ENCODE measurements at places on chromosomes 3 and 15. TPM values are rescaled to one million over a fixed set of nuclear protein-coding genes. Genes with fewer than 3 reads are reported as not detected.

PARP6 gene
- total RNA-seq, result 111 TPM

GNAT1 gene
- not detected for total RNA-seq

DNA sequence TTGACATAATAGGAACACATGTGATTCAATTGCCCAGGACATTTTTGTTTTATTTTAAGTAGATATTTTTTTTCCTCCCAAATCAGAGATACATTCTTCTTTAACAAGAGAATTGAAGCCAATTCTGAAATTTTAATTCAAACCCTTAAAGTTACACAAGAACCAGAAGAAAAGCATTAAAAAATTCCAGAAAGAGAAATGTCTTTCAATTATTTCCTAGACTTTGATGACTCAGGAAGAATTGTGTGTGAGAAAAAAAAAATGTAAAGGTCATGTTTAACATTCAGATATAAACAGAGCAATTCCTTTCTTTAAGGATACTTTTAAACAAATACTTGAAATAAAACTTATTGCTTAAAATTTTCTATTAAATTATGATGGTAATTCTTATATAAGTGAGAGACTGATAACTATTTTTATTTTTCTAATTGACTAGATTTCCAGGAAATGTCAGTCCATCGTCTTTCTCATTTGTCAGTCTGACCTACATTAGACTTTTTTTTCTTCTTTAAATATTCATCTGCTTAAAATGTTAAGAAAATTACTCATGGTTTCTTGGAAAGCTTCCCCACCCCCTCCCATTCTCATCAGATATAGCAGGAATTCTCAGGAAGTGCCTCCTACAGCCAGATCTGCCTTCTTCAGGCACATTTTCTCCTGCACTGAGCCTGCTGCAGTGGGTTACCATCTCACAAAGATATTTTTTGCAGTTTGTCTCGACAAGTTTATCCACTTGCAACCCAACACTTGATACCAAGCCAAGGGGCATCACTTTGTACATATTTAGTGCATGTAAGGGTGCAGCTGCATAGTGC lies 261.8 kb upstream of the CBLB start:
- no peaks in the 10 kb centered on the region for H3K27me3 ChIP-seq
- H3K27ac ChIP-seq, result no peak overlapping the region
- H3K4me1 ChIP-seq, result no peaks in the 10 kb centered on the region

DNA sequence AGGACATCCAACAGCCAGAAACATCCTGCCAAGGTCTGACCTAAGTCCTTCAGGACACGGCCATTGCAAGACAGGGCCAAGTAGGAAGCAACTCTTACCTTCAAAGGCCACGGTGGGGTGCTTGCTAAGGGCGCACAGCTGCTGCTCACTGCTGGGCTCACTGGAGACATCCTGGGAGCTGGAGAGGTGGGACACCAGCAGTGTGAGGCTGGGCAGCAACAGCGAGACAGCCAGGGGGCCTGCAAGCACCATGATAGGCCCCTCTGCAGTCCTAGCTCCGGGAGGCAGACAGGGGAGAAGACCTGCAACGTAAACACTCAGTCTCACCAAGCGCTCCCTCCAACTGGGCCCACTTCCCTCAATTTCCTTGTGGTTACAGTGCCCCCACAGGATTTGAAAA lies 79.2 kb downstream of the SEMA5B start:
- no peak for DNase-seq
- H3K4me3 ChIP-seq, result no peak overlapping the region
- no peaks in the 10 kb centered on the region for H3K36me3 ChIP-seq
- no peak overlapping the region for H3K27ac ChIP-seq
- no peaks in the 10 kb centered on the region for H3K27me3 ChIP-seq

COL8A1 gene
- total RNA-seq, result not detected

GRCh38 chr3:52679199-52679538 lies 6.5 kb downstream of the PBRM1 start:
- H3K27ac ChIP-seq, result no peak overlapping the region
- no peak for DNase-seq
- H3K27me3 ChIP-seq, result no peaks in the 10 kb centered on the region
- no peak overlapping the region for H3K4me3 ChIP-seq

DNA sequence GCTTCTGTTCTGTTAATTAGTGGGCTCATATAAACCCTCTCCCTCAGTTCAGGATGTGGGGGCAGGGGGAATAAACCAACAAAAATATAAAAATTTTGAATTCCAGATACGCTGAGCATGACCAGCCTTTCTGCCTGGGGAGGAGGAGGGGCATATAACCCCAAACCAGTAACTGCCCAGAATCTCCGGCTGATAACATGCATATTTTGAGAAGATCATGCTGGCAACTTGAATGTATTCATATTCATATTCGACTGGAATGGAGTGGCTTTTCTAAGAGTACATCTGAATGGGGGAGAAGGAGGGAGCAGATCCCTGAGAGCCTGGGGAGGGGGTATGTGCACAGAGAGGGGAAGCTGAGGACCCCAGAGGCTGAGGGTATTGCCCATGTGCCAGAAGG lies 54.5 kb upstream of the LCTL start:
- DNase-seq, result no peak
- H3K27ac ChIP-seq, result no peak overlapping the region
- H3K4me3 ChIP-seq, result no peak overlapping the region
- H3K27me3 ChIP-seq, result no peaks in the 10 kb centered on the region

DNA sequence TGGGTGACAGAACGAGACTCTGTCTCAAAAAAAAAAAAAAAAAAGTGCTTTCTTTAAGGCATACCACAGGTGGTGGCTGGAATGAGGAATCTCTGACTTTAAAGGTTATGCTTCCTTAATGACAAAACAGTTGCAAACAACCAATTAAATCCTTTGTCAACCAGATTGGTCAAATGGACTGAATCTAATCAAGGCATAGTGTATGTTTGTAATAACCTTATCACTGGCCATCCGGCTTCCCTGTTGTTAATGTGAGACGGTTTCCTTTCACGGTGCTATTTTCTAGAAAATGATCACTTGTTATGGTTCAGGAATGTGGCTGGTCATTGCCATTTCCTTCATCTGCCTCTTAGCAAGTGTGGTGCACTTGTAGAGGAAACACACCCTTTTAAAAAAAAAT lies 75.9 kb downstream of the FLNB start:
- no peak overlapping the region for H3K4me3 ChIP-seq
- H3K36me3 ChIP-seq, result peaks cover 3% of the 10 kb centered on the region
- H3K27me3 ChIP-seq, result no peaks in the 10 kb centered on the region
- H3K27ac ChIP-seq, result no peak overlapping the region
- no peak for DNase-seq
- H3K4me1 ChIP-seq, result peaks cover 13% of the 10 kb centered on the region

CHRNA5 gene
- total RNA-seq, result 1.3 TPM

MUSTN1 gene
- total RNA-seq, result 3.3 TPM

DNA sequence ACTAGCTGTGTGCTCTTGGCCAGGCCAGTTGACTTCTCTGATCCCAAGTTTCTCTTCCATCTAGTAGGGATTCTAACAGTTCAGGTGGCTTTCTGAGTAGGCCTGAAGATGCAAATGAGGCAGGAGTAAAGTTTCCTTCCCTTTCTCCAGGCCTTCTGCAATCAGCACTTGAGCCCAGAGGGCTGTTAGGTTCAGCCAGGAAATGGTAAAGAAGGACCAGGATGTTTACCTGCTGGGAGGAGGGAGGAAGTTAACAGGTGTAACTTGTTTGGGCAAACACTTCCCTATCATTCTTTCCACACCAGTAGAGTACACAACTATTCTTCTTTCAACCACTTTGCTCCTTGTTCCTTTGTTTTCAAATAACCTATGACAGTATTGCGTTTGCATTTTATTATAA lies 13.3 kb upstream of the TNFSF10 start:
- H3K27me3 ChIP-seq, result no peaks in the 10 kb centered on the region
- no peak overlapping the region for H3K4me3 ChIP-seq
- peaks cover 33% of the 10 kb centered on the region for H3K4me1 ChIP-seq
- DNase-seq, result no peak
- H3K27ac ChIP-seq, result no peak overlapping the region

CHCHD4 gene
- 9.3 TPM for total RNA-seq

GRCh38 chr15:69751147-69751546 lies 298.5 kb downstream of the RPLP1 start:
- H3K4me3 ChIP-seq, result no peak overlapping the region
- H3K36me3 ChIP-seq, result no peaks in the 10 kb centered on the region
- H3K4me1 ChIP-seq, result peaks cover 35% of the 10 kb centered on the region
- no peak overlapping the region for H3K27ac ChIP-seq

GRCh38 chr3:83224101-83224868 lies 1462.8 kb upstream of the GBE1 start:
- no peak overlapping the region for H3K4me3 ChIP-seq
- no peaks in the 10 kb centered on the region for H3K36me3 ChIP-seq
- H3K27me3 ChIP-seq, result no peaks in the 10 kb centered on the region
- no peaks in the 10 kb centered on the region for H3K4me1 ChIP-seq
- H3K27ac ChIP-seq, result no peak overlapping the region

SST gene
- total RNA-seq, result not detected

ITIH1 gene
- not detected for total RNA-seq

DNA sequence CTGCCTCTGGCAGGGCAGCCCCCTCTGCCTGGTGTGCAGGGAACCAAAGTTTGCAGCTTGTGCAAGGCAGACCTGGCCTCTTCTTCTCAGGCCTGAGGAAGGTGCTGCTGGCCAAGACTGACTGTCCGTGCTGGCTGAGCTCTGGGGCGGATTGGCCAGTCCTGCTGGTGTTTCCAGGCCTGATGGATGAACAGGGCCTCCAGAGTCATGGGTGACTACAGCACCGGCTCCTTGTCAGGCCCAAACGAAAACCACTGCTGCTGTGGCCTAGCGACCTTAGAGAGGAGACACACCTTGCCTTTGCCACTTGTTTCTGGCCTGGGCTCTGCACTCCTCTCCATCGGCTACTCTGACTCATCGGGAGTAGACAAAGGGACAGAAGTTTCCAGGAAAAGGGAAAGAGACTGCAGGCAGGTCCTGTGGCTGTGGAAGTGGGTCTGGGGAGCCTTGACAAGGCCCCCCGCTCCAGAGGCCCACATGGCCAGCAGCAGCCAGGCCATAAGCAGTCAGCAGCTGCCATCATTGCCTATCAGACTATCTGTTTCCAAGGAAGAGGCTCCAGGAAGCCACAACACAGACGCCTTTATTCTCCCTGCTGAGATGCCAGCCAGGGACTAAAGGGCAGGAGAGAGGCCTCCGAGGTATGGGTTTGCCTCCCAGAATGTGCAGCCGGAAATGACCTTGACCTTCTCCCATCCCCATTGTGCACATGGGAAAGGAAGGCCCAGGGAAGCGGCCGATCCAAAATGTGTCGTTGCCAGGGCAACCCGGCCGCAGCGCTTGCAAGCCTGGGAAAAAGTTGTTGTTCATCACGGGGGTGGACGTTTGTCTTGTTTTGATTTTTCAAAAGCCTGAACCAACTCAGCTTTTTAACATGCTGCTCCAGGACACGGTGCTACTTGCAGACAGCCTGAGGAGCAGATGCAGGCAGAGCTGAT lies 160.5 kb downstream of the CHSY1 start:
- no peak overlapping the region for H3K4me3 ChIP-seq
- H3K36me3 ChIP-seq, result no peaks in the 10 kb centered on the region
- DNase-seq, result no peak
- H3K27me3 ChIP-seq, result no peaks in the 10 kb centered on the region
- H3K4me1 ChIP-seq, result no peaks in the 10 kb centered on the region
- H3K27ac ChIP-seq, result no peak overlapping the region

RASL12 gene
- not detected for total RNA-seq

DNA sequence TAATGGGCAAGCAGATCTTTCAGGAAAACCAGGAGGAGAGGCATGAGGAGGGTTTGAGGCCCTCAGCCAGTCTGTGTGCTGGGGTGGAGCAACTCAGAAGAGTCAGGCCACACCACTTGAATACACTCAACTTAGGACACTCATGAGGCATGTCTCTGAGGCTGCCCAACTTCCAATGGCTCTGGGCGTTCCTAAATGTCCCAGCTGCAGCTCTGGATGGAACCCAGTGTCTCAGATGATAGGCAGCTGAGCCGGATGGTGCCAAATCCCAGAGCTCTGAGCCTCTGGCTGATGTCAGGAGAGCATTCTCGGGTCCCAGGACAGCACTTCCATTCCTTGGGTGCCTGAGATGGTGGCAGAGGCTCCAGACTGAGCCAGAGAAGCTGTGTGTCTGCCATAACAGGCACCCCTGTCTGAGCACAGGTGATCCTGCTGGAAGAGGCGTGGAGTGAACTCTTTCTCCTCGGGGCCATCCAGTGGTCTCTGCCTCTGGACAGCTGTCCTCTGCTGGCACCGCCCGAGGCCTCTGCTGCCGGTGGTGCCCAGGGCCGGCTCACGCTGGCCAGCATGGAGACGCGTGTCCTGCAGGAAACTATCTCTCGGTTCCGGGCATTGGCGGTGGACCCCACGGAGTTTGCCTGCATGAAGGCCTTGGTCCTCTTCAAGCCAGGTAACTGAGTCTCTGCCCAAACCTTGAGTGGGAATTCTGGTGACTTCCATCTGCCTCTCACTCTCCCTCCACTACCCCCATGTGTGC lies 2.8 kb downstream of the NR2E3 start:
- no peak overlapping the region for H3K4me3 ChIP-seq
- DNase-seq, result no peak
- no peaks in the 10 kb centered on the region for H3K27me3 ChIP-seq
- no peaks in the 10 kb centered on the region for H3K36me3 ChIP-seq
- H3K27ac ChIP-seq, result no peak overlapping the region

- no peak overlapping the region for H3K27ac ChIP-seq
- H3K27me3 ChIP-seq, result no peaks in the 10 kb centered on the region
- no peak overlapping the region for H3K4me3 ChIP-seq
These were observed 26.0 kb upstream of the THBS1 start for GRCh38 chr15:39554746-39555387.

DNA sequence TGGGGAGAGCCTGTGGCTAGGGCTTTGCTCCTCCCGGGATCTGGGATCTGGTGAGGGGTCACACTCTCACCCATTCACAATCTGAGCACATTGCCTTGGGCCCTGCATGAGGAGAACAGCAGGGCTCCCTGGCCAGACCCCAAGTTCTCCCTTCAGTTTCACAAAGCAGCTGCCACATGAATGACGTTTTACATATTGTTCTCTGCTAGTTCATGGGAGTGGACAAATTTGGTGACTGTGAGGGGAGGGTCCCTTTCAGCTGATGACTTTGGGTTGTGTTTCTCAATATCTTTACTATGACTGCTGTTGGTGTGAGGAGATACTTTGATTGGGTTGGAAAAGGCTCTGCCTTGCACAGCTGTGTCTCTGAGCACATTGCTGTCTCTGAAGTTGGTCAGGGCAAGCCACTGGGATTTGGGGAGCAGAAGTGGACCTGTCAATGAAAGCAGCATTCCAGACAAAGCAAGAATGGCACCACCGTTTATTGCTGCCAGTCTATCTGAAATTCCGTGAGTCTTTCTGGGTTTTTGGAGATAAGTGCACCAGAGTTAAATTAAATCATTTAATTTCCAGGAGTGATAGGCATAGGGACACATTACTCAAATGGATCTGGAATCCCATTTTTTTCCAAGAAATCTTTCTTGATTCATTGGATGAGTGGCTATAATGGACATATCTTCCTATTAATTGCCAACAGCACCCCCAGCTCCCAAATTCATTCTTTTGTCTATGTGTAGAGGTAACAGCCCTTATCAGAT lies 10.3 kb downstream of the TIMP4 start:
- H3K4me1 ChIP-seq, result no peaks in the 10 kb centered on the region
- H3K27me3 ChIP-seq, result no peaks in the 10 kb centered on the region
- H3K36me3 ChIP-seq, result no peaks in the 10 kb centered on the region

All from CD4-positive, alpha-beta memory T cell (primary cell).